CD4-positive, alpha-beta T cell treated with Interleukin-17A for 1 hour (primary cell): ENCODE measurements at places on chromosomes 12 and 14.

DNA sequence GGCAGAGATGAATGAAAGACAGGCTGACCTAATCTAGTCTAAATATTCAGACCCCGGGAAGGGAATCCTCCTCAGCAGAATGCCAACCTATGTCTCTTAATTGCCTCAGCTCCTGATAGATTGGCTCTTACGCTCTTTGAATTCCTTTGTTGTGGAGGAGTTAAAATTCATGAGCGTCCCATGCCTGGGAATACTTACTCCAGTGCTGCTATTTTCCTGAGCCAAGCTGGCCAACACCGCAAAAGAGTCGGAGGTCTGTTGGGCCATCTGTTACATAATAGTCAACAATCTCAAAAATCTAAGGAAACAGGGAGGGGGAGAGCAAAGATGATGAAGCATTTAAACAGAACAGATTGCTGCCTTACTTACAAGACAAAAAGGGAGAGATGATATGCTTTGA is 182.8 kb downstream of the ASCL1 start:
- no peak for DNase-seq

GRCh38 chr12:131643631-131644452 is 67.0 kb upstream of the SFSWAP start:
- DNase-seq: no peak

DNA sequence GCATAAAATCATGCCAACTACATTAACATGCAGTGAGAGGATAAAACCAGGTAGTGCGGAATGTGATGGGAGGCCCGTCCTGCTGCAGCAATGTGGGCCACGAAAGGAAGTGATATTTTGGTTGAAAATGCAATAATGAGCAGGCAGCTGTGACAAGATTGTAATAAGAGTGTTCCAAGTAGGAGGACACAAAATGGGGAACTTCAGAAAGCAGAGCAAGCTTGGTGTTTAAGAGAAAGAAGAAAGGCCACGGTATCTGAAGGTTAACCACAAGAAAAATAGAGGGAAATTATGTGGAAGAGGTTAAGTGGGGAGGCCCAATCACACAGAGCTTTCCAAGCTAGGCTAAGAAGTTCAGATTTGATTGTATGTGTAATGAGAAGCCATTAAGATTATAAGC is 34.3 kb downstream of the OVCH1 start:
- DNase-seq: no peak

DNA sequence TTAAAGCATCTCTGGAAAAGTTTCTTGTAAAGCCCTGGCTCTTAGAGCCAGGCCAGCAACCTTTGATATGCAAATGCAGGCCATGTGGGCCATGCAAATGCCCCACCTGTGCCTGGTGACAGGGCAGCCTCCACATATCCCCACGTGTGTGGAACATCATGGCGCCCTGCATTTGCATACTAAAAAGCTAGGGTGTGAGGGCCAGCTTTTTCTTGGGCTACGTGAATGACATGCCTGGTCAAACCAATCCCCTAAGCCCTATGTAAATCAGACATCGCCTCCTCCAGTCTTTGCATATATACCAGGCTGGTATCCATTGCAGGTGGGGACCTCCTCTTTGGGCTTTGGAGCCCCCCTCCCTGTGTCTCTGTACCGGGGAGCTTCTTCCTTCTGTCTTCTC is 6.4 kb downstream of the CSRP2 start:
- no peak for DNase-seq

- DNase-seq: no peak
Measured at GRCh38 chr12:128661226-128661569, 162.6 kb downstream of the SLC15A4 start.

- no peak for DNase-seq
Measured at GRCh38 chr12:130933269-130933995, 20.3 kb upstream of the ADGRD1 start.

GRCh38 chr14:93857500-93858283 is 69.4 kb upstream of the PRIMA1 start:
- DNase-seq: no peak

DNA sequence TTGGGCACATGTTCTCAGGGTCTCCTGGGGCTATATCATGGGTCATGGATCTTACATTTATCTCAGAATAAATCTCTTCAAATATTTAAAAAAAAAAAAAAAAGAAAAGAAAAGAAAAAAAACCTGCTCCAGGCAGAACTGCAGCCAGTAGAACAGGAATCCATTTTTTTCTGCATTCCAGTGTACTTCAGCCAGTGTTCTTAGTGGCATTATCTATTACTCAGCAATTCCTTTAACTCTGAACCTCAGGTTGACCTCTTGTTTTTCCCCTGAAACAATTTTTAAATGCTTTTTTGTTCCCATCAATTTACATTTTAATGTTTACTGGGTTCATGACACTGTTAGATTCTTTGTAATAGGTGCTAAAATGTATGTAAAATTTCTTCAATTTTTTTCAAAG is 66.7 kb upstream of the STXBP6 start:
- no peak for DNase-seq

GRCh38 chr12:66159123-66159522 is 10.7 kb downstream of the TMBIM4 start:
- DNase-seq: no peak

DNA sequence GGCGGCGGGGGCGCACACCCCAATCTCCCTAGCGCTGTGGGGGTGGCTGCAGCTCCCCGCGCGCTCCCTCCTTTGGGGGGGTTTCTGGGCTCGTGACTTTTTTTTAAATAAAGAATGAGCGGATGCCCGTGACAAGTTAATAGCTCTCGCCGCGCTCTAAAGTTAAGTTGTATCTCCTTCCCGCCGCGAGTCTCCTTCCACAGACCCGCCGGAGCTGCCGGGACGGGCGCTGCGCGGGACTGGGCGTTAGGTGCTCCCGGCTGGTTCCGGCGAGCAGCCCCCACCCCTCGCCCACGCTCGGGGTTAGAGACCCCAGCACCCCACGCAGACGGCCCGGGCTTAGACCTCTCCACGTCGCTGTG is 82.6 kb upstream of the HMGA2 start:
- no peak for DNase-seq

GRCh38 chr14:51550636-51551035 is 101.1 kb upstream of the FRMD6 start:
- DNase-seq: no peak

DNA sequence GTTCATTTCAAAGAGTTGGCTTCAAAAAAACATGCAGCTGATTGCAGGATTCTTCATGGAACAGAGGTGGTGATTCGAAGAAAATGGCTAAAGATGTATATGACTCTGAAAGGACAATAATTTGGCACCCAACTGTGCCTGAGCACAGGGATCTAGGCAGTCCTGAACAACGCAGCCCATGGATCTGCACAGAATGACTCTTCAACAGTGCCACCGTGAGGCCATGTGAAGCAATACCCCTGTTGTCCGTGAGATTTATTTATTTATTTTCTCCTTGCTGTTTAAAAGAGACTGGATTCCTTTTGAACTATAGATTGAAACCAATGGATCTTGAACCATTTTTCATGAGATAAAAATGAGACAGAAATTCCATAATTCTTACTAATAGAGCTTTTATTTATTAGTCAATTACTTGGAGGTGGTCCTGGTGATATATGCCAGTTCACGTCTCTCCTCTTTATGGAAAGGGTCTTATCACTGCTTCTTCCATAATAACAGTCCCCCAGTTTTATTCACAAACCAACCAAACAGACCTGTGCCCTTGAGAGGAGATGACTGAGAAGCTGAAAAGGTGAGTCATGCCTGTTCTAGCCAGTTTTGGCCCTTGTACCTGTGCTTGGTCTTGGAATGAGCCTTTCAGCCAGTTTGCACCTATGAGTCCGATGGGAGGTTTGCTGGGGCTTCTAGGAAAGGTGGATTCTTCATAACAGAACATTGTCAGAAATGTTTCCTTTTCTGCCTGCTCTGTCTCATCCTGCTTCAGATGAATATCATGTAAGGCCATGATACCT is 1598.3 kb downstream of the AACS start:
- DNase-seq: no peak

- DNase-seq: no peak
Measured at GRCh38 chr12:40793471-40793870, 101.2 kb downstream of the CNTN1 start.

DNA sequence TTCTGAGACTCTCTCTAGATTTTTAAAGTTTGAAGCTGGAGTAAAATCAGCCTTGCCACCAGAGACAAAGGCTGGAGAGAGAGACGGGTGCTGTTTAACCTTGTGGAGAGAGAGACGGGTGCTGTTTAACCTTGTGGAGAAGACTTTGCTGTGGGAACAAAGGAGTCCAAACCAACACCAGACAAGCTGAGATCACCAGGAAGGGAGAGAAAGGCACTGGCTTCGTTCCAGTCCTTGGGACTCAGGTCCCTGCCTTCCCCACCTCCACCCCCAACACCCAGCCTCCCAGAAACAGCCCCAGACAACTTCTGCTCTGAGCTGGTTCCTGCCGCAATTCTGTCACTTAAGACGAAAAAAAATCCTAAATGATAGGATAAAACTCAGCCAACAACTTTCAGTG is 1389.3 kb downstream of the AACS start:
- DNase-seq: no peak

DNA sequence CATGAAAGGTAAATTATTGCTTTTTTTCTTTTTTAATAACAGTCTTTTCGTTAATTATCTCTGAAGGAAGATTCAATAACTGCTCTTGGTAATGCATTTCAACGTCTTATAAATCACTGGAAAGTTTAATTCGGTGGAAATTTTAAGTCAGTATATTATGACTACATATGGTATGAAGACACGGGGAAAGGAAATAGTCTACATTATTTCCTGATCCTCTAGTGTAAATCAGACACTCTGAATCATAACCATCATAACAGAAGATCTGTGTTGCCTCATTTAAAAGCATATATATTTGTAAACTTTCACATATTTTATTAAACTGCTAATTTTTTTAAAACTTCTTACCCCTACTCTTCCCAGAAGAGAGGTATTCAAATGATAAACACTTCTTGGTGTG is 53.7 kb downstream of the EFCAB11 start:
- DNase-seq: no peak

GRCh38 chr14:52551696-52552062 is 626 bp downstream of the TXNDC16 start:
- DNase-seq: peak; percentile 26

- DNase-seq: no peak
Measured at GRCh38 chr14:20409226-20409625, 4.1 kb downstream of the TEP1 start.

DNA sequence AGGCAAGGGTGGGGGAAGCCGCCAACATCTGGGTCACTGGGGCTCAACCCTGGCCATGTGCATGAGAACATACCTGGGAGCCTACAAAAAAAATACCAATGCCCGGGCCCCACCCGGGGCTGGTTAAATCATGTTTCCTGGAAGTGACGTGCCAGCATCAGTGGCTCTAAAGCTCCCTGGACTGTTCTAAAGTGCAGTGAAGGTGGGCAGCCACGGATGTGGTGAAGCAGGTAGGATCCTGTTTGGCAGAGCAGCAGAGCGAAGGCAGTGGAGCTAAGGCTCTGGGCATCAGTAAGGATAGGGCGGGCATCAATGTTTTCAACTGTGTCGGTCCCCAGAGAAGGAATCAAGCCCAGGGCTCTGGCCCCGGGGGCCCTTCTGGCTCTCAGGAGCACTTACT is 525 bp upstream of the GPR68 start:
- DNase-seq: peak; percentile 85

GRCh38 chr12:18861287-18861858 is 123.5 kb downstream of the CAPZA3 start:
- DNase-seq: peak; percentile 18

- DNase-seq: no peak
Measured at GRCh38 chr12:52347016-52347415, 20.3 kb downstream of the KRT85 start.

GRCh38 chr12:89075880-89076540 is 276.3 kb downstream of the DUSP6 start:
- DNase-seq: no peak

- no peak for DNase-seq
Measured at GRCh38 chr14:104886690-104887622, 21.9 kb downstream of the CEP170B start.

DNA sequence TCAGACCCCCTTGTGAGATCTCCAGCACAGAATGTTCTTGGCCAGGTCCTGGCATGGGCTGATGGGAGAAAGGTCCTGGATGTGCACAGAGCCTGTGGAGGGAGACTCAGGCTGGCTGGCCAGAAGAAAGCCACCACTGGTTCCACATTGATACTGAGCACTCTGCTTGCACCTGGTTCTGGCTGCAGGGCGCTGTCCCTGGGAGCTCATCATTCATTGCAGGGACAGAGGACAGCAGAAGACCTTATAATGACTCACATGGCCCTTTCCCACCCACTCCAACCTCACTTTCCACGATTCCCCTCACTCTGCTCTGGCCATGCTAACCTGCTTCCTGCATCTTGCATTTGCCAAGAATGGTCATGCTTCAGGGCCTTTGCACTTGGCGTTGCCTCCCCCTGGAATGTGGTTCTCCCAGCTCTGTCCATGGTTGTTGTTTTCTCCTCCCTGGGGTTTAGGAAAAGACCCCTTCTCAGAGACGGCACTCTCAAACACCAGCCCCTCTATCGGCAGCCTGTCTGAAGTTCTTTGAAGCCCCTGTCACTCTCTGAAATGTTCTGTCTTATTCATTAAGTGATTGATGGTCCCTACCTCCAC is 10.3 kb downstream of the KRT7 start:
- DNase-seq: no peak

- no peak for DNase-seq
Measured at GRCh38 chr12:120879102-120879501, 25.1 kb downstream of the SPPL3 start.

GRCh38 chr12:89474615-89475014 is 50.0 kb downstream of the GALNT4 start:
- no peak for DNase-seq

- DNase-seq: no peak
Measured at GRCh38 chr14:44795725-44796124, 166.0 kb downstream of the KLHL28 start.

- no peak for DNase-seq
Measured at GRCh38 chr12:6372403-6373003, 2.9 kb downstream of the SCNN1A start.

GRCh38 chr12:131923260-131923659 is 5.8 kb upstream of the PUS1 start:
- DNase-seq: no peak

DNA sequence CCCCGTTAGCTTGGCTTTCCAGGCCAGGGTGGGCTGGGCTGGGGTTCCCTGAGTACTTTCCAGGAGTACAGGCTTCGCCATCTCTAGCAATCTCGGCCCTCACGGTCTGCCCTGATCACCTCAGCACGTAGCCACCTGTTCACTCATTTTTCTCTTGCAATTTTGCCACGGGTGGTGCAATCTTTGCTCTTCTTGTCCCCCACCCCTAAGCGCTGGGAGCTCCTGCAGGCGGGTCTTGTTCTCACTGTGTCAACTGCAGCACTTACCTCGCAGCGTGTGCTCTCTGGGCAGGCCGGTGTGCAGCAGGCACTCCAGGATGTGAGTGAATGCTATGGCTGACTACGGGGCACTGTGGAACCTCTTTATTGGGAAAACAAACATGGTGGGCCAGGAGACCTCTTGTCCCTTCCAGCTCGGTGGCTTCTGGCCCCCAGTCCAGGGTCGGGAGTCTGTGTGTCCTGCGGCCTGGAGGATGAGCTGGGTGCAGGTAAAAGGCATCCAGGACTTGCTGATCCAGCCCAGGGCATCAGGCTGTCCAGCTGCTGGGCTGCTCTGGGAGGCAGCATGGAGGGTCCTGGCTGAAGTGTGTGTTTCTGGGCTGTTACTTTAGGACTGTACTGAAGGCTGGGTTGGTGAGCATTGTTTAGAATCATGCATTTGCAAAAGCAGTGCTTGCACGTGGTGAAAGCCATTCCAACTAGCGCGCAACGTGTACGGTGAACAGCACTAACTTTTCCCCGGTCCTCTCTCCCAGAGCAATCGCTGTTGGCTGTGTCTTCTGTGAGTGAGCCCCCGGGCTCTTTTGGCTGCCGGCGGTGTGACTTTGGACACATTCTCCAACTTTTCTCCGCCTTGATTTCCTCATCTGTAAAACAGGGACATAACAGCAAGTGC is 1.5 kb upstream of the ULK1 start:
- DNase-seq: no peak

GRCh38 chr12:12003609-12004008 is 67.1 kb upstream of the BCL2L14 start:
- DNase-seq: no peak
